ENCODE measurements at places on chromosomes 4 and X.

GRCh38 chr4:53720776-53721175 is 129.5 kb upstream of the LNX1 start:
- DNase-seq: no peak

- no peak for DNase-seq
Measured at GRCh38 chr4:144399927-144400326, 246.0 kb upstream of the HHIP start.

DNA sequence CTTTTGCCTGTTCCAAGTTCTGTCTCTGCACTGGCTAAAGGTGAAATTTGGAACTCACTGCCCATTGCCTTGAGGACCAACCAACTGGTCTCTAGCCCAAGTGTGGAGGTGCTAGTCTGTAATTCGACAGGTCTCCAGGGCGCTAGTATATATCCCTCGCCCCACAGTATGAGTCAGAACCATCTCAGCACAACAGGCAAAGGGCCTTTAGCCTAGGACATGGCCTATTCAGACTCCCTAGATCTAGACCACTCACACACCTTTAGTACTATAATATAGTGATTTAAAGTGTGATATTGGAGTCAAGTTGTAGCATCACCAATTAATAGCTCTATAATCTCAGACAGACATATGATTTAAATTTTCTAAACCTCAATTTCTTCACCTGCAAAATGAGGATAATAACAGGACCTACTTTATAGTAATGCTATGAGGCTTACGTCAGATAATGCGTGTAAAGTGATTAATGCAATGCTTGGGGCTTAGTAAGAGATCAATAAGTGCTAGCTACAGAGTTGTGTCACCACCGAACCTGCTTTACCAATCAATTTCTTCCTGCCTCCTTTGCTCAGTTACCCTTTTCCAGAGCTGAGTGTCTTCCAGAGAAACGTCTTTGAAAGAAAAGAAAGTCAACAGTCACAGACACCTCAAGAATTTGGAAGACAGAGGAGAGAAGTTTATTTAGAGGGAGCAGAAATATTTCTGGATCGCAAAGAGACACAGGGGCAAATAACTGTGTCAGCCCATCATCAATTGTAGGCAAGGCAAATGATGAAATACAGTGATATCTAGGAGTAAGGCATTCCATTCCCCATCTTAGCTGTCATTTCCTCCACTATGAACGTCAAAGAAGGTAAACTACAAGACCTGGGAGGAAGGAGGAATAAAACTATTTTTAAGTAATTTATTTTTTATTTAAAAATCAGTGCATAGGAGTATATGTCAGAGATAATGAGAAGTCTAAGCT is 2.3 kb downstream of the NOX1 start:
- DNase-seq: no peak

DNA sequence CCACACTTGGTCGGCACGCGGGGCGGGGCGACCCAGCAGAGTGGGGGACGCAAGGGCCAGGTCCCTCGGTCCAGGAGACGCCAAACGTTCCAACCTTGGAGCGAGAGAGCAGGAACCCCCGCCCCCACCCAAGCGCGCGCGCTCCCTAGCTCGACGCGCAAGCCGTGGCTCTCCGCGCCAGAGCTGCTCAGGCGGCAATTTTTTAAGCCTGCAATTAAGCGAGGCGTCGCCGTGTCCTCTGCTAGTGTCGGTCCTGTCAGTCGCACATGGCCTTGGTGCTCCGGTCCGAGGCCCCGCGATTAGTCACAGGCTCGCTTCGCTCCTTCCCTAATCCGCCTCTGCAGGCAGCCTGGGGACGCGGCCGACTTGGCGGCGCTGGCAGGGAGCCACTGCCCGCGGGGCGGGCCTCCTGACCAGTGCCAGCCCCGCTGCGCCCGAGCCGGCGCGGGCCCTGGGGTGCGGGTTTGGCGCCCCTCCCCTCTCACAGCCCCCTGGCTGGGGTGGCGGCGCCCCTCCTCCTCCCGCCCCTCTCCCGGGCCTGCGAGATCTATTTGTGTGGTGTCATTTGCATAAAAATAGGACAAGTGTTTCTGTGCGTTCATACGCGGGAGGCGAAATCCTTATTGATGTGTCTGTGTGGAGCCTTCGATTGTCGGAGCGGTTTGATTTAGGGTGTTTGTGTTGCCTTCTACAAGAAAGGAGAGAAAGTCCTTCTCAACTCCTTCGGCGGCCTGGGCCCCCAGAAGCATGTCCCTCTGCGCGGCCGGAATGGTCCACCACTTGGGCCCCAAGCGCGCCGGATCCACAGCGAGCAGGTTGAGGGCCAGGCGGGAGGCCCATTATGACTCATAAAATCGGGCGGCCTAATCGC is 9.8 kb upstream of the BCOR start:
- peak; percentile 20 for DNase-seq

GRCh38 chr4:163484906-163485305 is 9.6 kb upstream of the TMA16 start:
- DNase-seq: no peak

- no peak for DNase-seq
Measured at GRCh38 chr4:186192066-186192612, 772 bp downstream of the CYP4V2 start.

DNA sequence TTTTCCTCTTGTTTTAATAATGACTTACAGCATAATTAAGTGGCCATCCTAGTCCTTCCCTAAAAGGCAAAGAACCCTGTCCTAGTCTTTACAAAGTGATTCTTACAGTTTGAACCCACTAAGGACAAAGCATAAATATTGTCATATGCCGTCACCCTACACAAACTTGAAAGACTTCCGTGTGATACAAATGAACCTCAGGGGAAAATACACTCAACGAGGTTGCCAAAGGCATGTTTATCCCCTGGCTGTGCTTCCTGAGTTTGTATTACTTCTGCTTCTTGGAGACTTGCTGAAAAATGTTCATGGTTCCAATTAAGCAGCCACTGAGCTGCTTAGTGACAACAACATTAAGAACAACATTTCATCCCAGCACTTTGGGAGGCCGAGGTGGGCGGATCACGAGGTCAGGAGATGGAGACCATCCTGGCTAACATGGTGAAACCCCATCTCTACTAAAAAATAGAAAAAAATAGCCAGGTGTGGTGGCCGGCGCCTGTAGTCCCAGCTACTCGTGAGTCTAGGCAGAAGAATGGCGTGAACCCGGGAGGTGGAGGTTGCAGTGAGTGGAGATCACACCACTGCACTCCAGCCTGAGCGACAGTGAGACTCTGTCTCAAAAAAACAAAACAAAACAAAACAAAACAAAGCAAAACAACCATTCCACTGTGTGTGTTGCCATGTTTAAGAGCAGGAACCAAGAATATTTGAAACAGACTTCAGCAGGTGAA is 16.2 kb downstream of the RASSF6 start:
- no peak for DNase-seq

DNA sequence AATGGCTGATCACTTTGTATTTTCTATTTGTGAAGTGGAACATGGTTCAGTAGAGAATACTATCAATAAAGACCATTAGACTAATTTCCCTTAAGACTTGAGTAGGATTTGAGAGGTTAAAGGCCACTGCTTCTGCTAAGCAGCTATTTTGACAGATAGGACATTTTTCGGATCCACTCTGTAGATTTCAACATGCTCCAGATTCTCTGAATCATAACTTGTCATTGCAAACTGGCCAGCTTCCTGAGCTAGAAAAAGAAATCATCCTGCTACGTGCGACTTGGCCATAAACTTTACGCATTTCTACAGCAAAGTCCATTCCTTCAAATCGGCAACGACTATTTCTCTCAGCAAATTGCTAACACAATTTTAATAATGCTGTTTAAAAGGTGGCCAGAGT is 55.2 kb downstream of the MGST2 start:
- DNase-seq: no peak

- DNase-seq: no peak
Measured at GRCh38 chr4:2948895-2949781, 14.1 kb downstream of the NOP14 start.

- no peak for DNase-seq
Measured at GRCh38 chr4:187283201-187283955, 559.7 kb upstream of the FAT1 start.

DNA sequence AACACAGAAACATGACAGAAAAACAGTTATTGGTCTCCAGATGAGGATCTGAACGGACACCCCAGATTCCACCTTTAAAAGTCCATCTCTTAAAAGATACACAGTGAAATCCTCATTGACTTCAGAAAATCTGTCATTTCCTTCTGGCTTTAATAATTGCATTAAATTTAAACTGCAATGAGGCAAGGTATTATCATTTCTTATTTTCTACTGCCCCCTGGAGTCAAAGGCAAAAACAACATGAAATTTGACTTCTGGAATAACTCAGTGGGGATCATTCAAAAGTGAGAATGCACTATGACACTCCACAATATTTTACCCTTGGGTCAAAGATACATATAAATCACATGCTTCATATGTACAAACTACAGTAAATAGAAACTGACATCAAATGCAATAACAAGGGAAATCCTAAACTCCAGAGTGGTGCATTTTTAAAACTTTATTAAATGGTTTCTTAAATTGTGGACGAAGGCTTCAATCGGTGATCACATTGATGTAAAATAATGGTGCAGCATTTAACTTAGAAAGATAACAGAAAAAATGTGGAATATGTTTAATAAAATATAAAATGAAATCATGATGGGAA is 56.4 kb upstream of the SPANXN1 start:
- no peak for DNase-seq

DNA sequence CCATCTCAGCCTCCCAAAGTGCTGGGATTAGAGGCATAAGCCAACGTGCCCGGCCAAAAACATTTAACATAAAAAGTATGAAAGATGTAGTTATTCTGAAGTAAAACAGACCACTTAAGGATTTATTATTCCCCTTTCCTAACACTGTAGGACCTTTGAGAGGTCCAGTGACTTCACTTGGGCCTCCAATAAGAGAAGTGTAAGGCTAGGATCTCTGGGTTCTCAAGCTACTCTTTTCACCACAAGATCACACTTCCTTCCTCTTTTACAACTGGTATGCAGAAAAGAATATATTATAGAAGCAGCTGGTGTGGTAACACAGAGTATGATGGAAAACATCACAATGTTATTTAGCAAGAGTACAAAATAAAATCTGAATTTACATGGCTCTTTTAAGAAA is 30.2 kb upstream of the CCNG2 start:
- no peak for DNase-seq

DNA sequence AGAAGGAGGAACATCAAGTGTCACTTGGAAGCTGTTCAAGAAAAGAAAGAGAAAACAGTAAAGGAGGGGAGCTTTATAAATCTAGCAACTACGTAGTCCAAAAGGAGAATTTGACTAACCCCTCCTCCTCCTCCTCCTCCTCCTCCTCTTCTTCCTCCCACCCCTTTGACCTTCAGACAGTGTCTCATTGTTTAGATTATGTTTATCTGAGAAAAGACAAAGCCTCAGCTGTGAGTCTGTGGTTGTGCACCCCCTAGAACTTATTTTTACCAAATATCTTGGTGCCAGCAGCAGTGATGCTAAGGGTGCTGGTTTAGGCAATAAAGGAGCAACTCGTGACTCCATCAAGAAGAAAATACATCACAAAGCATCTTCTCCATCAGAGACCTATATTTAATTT is 68.9 kb upstream of the BMP2K start:
- no peak for DNase-seq

- no peak for DNase-seq
Measured at GRCh38 chr4:109631532-109632108, 71.6 kb downstream of the MCUB start.

- no peak for DNase-seq
Measured at GRCh38 chr4:6467600-6467999, 4.8 kb downstream of the PPP2R2C start.

All from GM19239 (cell line).